ENCODE measurements at places on chromosomes 3 and 15. TPM values are rescaled to one million over a fixed set of nuclear protein-coding genes. Genes with fewer than 3 reads are reported as not detected.

GRCh38 chr15:57677204-57677603, 29.3 kb upstream of the POLR2M start:
- DNase-seq: no peak
- no peaks in the 10 kb centered on the region for H3K27me3 ChIP-seq
- no peaks in the 10 kb centered on the region for H3K36me3 ChIP-seq
- H3K4me3 ChIP-seq: no peak overlapping the region
- H3K4me1 ChIP-seq: peaks cover 12% of the 10 kb centered on the region

GRCh38 chr15:80099241-80099640, 39.8 kb downstream of the ZFAND6 start:
- peaks cover 22% of the 10 kb centered on the region for H3K4me1 ChIP-seq
- no peak overlapping the region for H3K4me3 ChIP-seq
- no peak overlapping the region for H3K27ac ChIP-seq
- H3K27me3 ChIP-seq: no peaks in the 10 kb centered on the region
- no peaks in the 10 kb centered on the region for H3K36me3 ChIP-seq

DNA sequence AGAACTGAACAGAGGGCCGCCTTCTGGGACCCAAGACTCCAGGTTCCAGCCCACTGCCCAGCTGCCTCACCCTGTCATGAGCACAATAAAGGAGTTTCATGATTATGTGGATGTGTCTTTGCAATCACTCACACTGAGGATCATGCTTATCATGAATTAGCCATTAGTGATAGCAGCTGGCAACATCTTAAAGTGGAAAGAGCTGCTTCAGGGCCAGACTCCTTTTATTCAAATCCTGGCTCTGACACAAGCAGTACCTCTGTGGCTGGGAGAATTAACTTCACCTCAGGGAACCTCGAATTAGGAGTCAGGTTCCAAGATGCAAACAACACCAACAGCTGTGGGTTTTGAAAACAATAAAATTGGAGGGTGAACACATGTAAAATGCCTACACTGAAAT, 6.6 kb upstream of the SCAP start:
- no peak for DNase-seq
- H3K4me1 ChIP-seq: no peaks in the 10 kb centered on the region
- H3K36me3 ChIP-seq: no peaks in the 10 kb centered on the region
- no peak overlapping the region for H3K27ac ChIP-seq
- no peak overlapping the region for H3K4me3 ChIP-seq

The FAM174B gene
- 26.0 TPM for polyA plus RNA-seq

DNA sequence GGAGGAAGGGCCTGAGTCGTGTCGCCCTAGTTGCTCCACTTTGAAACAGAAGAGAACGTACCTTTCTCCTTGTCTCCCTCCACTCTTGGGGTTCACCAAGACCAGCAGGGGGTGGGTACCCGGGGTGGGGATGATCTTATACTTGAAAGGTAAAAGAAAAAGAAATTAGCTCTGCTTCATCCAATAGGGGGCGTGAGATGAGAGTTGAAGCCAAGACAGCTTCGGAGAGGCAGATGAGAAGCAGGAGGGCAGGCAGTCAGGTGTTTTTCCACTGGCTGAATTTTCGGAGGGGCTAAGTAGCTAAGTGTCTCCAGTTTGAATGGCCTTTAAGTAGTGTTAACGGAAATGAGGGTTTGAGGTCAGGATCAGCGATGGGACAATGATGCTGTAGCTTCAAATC, 100.4 kb downstream of the DGKG start:
- no peaks in the 10 kb centered on the region for H3K36me3 ChIP-seq
- H3K4me1 ChIP-seq: no peaks in the 10 kb centered on the region
- no peaks in the 10 kb centered on the region for H3K27me3 ChIP-seq
- H3K27ac ChIP-seq: no peak overlapping the region

DNA sequence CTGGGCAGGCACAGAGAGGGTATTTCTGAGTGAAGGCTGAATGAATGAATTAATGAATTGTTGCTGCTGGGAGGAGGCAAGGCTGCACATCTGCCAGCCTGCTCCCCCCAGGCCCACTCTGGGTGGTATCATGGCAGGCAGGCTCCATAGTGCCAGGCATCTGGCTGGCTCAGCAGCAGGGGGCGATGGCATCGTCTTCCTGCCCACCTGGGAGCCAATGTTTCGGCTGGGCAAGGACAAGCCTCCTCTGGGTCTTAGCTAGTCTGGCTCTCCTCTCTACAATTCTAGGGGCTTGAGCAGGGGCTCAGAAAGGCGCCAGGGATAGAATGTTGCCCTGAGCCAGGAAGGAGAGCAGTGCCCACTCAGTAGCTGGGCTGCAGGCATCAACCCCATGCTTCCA, 1.7 kb upstream of the TLR9 start:
- no peaks in the 10 kb centered on the region for H3K27me3 ChIP-seq
- no peak overlapping the region for H3K27ac ChIP-seq
- peaks cover 5% of the 10 kb centered on the region for H3K36me3 ChIP-seq
- H3K4me3 ChIP-seq: no peak overlapping the region
- no peaks in the 10 kb centered on the region for H3K4me1 ChIP-seq

The SCAMP5 gene
- 24.5 TPM for polyA plus RNA-seq

GRCh38 chr3:191473661-191474198, 12.8 kb downstream of the PYDC2 start:
- no peaks in the 10 kb centered on the region for H3K27me3 ChIP-seq
- no peaks in the 10 kb centered on the region for H3K4me1 ChIP-seq
- no peak overlapping the region for H3K4me3 ChIP-seq
- H3K36me3 ChIP-seq: no peaks in the 10 kb centered on the region

DNA sequence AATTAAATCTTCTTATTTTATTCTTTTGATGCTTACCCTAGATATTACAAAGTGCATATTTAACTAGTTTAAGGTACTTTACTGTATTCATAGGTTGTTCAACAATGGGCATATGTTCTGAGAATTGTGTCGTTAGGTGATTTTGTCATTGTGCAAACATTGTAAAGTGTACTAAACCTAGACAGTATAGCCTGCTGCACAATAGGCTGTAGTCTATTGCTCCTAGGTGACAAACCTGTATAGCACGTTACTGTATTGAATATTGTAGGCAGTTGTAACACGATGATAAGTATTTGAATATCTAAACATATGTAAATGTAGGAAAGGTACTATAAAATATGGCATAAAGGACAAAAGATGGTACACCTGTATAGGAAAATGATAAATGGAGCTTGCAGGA, 100.7 kb downstream of the CACNA2D3 start:
- no peak overlapping the region for H3K4me3 ChIP-seq
- DNase-seq: no peak
- H3K4me1 ChIP-seq: no peaks in the 10 kb centered on the region
- no peak overlapping the region for H3K27ac ChIP-seq

- no peaks in the 10 kb centered on the region for H3K27me3 ChIP-seq
- H3K4me3 ChIP-seq: no peak overlapping the region
- no peaks in the 10 kb centered on the region for H3K4me1 ChIP-seq
- no peak overlapping the region for H3K27ac ChIP-seq
- H3K36me3 ChIP-seq: no peaks in the 10 kb centered on the region
- DNase-seq: no peak
Observed at GRCh38 chr3:41608347-41608746, 353.6 kb downstream of the ULK4 start.

DNA sequence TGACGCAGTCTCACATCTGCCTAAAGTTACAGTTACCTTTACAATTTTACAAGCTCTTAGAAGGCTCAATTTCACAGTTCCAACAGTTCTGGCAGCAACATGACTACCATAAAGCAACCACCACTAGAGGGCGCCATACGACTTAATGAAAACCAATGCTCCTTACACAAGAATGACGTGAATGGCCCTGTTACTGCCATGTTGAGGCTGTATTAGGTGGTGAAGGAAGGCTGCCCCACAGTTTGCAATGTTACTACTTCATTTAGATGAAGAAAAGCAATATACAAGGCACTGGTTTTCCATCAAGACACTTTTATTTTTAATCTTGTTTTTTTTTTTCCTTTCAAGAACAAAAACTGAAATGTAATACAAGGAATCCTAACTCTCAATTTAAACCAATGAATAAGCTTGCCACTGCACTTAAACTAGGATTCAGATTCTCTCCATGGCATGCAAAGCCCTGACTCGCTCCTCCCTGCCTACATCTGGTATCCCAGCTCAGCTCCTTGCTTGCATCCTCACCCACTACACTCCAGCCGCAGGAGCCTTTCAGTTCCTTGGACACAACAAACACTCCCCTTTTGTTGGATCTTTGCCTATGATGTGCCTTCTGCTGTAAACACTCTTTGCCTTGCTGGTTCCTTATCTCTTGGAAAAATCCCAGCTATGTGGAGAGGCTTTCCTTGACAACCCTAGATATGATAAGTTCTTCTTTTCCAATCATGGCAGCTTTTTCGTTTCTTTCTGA, 270.7 kb downstream of the GBE1 start:
- no peak overlapping the region for H3K27ac ChIP-seq
- H3K4me3 ChIP-seq: no peak overlapping the region
- no peaks in the 10 kb centered on the region for H3K27me3 ChIP-seq
- H3K36me3 ChIP-seq: no peaks in the 10 kb centered on the region

- H3K4me3 ChIP-seq: no peak overlapping the region
- H3K4me1 ChIP-seq: no peaks in the 10 kb centered on the region
- DNase-seq: no peak
- H3K36me3 ChIP-seq: no peaks in the 10 kb centered on the region
- H3K27ac ChIP-seq: no peak overlapping the region
Observed at GRCh38 chr3:147521646-147522045, 112.5 kb downstream of the ZIC1 start.

DNA sequence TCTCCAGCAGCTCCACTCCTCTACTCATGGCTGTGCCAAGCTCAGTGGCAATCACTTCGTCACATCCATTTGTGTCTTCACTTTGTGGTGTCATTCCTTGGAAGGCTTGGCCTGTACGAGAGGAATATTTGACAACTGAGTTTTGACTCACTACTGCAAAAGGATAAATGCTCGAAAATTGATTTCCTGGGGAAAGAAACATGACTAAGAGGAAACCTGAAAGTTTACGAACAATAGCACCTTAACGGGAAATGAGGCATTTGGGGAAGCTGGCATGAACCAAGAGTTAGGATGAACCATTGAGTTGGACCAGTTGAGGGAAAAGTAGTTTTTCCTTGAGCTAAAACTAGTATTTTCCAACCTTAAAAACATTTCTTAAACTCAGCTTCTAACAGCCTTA, 74.2 kb upstream of the ABHD17C start:
- H3K4me1 ChIP-seq: no peaks in the 10 kb centered on the region
- H3K27me3 ChIP-seq: no peaks in the 10 kb centered on the region
- no peak overlapping the region for H3K27ac ChIP-seq
- no peak overlapping the region for H3K4me3 ChIP-seq
- H3K36me3 ChIP-seq: no peaks in the 10 kb centered on the region

- no peak for DNase-seq
- no peaks in the 10 kb centered on the region for H3K27me3 ChIP-seq
- no peaks in the 10 kb centered on the region for H3K4me1 ChIP-seq
- no peak overlapping the region for H3K4me3 ChIP-seq
- no peaks in the 10 kb centered on the region for H3K36me3 ChIP-seq
- no peak overlapping the region for H3K27ac ChIP-seq
Observed at GRCh38 chr15:78715434-78715833, 74.4 kb upstream of the CHRNB4 start.

DNA sequence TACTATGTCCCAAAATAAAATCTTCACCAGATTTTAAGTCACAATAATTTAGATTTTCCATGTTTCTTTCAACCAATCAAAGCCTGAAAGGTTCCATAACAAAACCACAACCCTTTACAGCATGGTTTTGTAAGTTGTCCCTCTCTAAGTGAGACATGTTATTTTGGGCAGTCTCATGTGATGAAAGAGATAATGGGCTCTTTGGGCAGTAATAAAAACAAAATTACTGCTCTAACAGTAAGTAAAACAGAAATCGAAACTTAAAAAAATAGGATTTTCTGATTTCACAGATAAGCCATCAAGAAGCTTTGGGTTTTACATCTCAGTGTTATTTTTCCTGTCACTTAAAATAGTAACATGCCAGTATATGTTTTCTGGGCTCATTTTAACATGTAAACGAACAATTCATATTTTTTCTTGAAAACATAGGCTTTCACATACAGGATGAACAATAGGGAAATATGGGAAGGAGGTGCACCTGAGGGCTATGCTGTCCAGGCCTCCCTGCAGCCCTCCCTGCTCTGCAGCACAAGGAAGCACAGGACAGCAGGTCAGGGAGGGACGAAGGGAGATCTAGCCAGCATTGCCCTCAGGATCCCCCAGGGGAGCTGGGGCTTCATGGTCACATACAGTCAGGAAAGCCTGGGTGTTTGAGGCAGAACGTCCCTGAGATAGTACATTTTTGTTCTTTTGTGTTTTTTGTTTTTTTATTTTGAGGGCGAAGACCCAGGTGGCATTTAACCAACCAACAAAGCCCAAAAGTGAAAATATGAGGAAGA, 157.4 kb downstream of the SHOX2 start:
- H3K27ac ChIP-seq: no peak overlapping the region
- no peak overlapping the region for H3K4me3 ChIP-seq
- no peaks in the 10 kb centered on the region for H3K27me3 ChIP-seq
- no peaks in the 10 kb centered on the region for H3K36me3 ChIP-seq

DNA sequence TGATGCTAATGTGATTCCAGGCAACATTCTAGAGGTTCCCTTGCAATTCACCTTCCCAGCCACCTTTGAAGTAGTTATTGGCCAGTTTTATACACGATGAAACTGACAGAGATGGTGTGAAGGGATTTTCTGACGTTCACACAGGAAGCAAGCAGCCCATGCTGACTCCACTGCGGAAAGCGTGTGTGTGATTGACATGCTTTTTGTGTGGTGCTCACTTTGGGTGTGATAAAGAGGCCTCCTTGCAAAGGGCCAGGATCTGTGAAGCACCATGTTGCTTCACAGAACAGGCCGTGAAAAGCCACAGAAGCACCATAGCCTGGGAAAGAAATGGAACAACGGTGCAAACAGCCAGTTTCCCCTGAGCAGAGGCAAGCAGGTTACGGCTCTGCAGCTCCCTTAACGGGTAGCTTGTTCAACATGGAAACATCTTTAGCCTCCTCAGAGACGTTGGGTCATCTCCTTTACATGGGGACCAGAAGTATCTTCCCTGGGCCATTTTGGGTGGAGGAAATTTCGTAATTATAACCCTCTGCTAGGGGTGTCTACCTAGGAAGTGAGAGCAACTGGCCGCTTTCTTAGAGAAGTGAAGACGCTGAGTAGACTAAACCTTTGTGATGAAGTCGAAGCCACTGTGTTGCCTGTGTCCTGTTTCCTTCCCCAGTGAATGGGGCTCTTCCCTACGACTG, 108.5 kb downstream of the APBA2 start:
- H3K27ac ChIP-seq: no peak overlapping the region
- no peaks in the 10 kb centered on the region for H3K36me3 ChIP-seq
- H3K4me1 ChIP-seq: no peaks in the 10 kb centered on the region
- H3K4me3 ChIP-seq: no peak overlapping the region
- no peaks in the 10 kb centered on the region for H3K27me3 ChIP-seq
- DNase-seq: no peak

The SLC35G2 gene
- 2.1 TPM for polyA plus RNA-seq

Measured in pancreas (tissue), 10 donors.